HepG2 (cell line): ENCODE measurements at places on chromosomes 16 and 17. TPM values are rescaled to one million over a fixed set of nuclear protein-coding genes. Genes with fewer than 3 reads are reported as not detected.

- no peak for DNase-seq
Observed at GRCh38 chr16:22969567-22969966, 155.6 kb downstream of the HS3ST2 start.

GRCh38 chr16:85573696-85574641 lies 39.2 kb upstream of the GSE1 start:
- DNase-seq = no peak

GRCh38 chr17:8188263-8188839 lies 1.6 kb downstream of the BORCS6 start:
- no peak for DNase-seq

The NPIPB6 gene
- total RNA-seq = not detected in 2 replicates

The AXIN1 gene
- total RNA-seq = 18.8 and 24.0 TPM in 2 replicates

- no peak for DNase-seq
Observed at GRCh38 chr16:27428026-27428785, 26.2 kb downstream of the IL21R start.

- DNase-seq = no peak
Observed at GRCh38 chr17:44267818-44268490, at the start of gene SLC4A1. SLC4A1 (minus strand) TSS chr17:44268135; CDS start chr17:44262866, 5,269 bp downstream.

GRCh38 chr17:48259694-48260291 lies 152.2 kb downstream of the SNX11 start:
- no peak for DNase-seq

The RAB11FIP3 gene
- total RNA-seq = 48.4 and 57.6 TPM in 2 replicates

- DNase-seq = no peak
Observed at GRCh38 chr17:81401723-81402529, 6.7 kb downstream of the BAHCC1 start.

GRCh38 chr17:1597861-1598342 lies 30.7 kb downstream of the SLC43A2 start:
- DNase-seq = peak; percentile 80

DNA sequence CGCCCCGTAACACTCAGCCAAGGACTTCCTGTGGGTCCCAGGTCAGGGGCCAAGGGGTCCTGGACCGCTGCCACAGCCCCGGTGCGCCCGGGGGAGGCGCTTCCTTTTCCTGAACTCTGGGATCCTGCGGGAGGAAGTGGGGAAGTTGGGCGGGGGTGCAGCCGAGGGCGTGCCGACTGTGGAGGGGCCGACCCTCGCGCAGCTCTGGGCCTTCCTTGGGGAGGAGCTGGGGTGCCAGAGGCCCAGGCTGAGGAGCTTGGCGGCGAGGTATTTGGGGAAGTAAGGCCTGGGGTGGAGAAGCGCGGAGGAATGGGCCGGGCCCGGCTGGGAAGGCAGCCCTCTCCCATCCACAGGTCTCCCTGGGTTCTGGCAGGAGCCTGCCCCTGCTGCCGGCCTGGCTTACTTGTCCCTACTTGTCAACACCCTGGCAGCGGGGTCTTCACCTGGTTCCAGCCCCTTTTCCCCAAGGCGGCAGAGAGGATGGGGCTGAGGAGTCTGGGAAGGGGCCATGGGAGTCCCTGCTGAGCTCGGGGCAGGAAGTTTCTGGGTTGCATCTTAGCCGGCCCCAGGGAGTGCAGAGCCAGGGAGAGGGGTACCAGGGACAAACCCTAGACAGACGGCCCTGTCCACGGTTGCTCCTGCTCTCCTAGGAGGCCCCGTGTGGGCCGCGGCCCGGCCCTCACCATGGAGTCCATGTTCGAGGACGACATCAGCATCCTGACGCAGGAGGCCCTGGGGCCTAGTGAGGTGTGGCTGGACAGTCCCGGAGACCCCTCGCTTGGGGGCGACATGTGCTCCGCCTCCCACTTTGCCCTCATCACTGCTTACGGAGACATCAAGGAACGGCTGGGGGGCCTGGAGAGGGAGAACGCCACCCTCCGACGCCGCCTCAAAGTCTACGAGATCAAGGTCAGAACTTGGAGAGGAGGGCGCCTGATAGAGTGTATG lies 1.7 kb downstream of the TBKBP1 start:
- DNase-seq = no peak

The ZG16 gene
- 0.07 and 0.15 TPM in 2 replicates for total RNA-seq

The RAMP2 gene
- 0.74 and 1.4 TPM in 2 replicates for total RNA-seq

GRCh38 chr17:74545843-74546230 lies at the start of gene CD300C:
CD300C (minus strand) TSS chr17:74546115; CDS start chr17:74545782, 333 bp downstream.
- no peak for DNase-seq

The LHX1 gene
- total RNA-seq = not detected in 2 replicates

DNA sequence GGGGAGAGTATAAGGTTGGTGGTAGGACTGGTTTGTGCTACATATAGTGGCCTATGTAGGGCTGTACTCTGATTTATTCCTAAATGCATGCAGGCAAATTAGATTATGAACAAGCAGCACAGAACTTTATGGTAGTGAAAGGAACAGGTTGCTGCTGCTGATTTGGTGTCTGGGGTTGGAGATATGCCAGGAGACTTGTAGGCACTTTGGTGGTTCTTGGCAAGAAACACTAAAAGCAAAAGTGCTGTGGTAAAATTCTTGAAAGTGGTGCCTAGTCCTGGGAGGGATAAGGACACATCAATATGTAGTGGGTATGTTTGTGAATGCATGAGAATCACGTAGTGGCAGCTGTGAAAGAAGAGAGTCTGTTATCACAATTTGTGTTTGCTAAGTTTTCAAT lies 2126.0 kb downstream of the TP53TG3F start:
- DNase-seq = no peak

The ARL5C gene
- not detected in 2 replicates for total RNA-seq

The CAVIN1 gene
- 25.5 and 26.0 TPM in 2 replicates for total RNA-seq

GRCh38 chr17:64423881-64424280 lies 25.0 kb upstream of the MILR1 start:
- no peak for DNase-seq

DNA sequence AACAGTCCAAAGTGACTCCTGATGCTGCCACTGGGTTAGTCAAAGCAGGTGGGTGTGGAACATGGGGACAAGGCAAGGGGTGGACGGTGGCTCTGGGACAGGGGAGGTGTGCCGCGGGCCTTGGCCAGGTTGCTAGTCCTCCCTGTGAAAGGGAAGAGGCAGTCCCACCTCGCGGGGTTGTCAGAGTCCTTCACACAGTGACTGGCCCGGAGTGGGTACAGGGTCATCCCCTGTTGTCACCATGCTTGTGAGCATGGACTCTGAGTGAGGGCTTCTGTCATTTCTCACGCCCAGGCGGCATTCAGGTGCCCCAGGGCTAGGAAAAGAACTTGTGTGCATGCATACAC lies 3.1 kb upstream of the ZNF469 start:
- no peak for DNase-seq

- DNase-seq = no peak
Observed at GRCh38 chr16:17339764-17340541, 130.8 kb downstream of the XYLT1 start.

The CD300LG gene
- total RNA-seq = not detected in 2 replicates

The CDRT15 gene
- total RNA-seq = not detected in 2 replicates

- DNase-seq = no peak
Observed at GRCh38 chr17:4582101-4582501, 2.2 kb upstream of the SMTNL2 start.

- peak; percentile 23 for DNase-seq
Observed at GRCh38 chr17:33964344-33964979, 290.6 kb upstream of the CCL2 start.

The LGALS9B gene
- total RNA-seq = not detected in 2 replicates

DNA sequence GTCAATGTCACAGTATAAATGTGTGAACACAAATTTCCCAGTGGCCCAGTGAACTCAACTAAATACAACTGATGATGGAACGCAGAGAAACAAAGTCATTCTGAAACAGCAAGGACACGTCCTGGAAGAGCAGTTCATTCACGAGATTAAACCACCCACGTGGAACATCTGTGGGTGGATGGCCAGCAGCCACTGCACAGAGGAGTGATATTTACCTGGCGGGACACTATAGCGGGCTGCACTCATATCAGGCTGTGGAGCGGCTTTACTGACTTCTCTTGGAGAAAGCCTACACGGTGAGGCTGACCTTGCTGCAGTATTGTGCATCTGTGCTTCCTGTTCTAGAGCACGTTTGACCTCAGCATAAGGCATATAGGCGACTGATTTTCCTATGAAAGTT lies 87.3 kb downstream of the TTC19 start:
- no peak for DNase-seq

DNA sequence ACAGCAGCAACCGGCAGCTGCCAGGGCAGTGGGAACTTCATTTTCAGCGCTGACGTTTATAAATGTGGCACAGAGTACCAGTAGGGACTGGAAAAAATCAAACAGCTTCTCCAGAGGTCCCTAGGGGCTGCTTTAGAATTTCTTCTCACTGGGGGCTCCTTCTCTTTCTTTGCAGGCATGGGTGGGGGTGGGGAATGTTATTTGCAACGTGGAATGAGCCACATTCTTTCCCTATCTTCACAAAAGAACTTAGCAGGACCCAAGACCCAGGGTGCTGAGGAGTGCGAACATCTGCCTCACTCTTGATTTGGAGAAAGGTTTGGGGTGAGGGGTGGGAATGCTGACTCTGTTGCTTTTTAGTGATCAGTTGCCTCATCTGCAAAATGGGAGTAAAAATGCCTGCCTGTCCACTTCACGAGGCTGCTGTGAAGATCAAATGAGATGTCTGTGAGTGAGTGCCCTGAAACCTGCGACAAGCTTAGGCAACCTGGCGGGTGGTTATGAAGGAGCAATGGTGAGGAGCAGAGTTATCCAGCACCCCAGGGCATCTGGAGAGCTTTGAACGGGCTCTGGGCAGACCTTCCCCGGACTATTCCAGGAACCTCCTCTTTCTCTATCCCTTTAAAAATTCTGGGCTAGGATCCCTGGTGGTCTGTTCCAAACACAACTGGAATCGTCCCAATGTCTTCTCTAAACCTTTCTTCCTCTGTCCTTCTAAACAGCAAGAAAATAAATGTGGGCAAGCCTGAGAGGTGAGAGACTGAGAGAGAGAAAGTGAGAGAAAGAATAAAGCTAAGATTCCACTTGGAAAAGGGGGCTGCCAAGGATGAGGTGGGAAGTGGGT lies 10.7 kb upstream of the PIPOX start:
- no peak for DNase-seq
